ENCODE measurements at places on chromosomes 6 and 20.

- DNase-seq: peak; percentile 90
Observed at GRCh38 chr6:26568601-26569432, 27.9 kb upstream of the ABT1 start.

GRCh38 chr6:149045404-149045803 is 272.1 kb upstream of the TAB2 start:
- DNase-seq: no peak

DNA sequence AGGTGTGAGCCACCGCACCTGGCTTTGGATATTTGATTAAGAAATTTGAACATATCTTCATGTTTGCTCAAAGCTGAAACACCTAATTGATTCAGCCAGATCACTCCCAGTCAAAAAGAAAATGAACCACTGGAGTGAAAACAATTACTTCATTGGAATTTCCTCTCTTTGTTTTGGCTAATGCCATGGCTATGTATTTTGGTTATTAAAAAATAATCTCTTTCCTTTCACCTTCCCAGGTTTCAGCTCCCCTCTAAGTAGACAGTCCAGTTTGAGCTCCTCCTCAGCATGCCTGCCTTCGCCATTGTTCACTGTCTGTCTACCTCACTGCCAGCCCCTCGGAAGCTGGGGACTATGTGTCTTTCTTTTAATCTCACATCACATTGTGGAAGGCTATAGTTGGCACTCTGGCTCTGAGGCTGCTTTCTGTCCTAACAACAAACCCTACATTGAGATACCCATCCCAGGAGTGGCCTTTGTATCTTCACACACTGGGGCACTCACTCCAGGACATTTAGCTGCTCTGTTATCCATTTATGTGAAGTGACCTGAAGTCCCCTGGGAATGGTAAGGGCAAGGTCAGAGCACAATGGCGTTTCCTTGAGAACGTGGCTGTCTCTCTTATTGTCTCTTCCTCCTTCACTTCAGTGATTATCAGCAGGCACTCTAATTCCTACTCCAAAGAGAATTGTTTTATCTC is 764.0 kb upstream of the CITED2 start:
- DNase-seq: no peak

- no peak for DNase-seq
Observed at GRCh38 chr6:118269659-118270058, 278.4 kb upstream of the PLN start.

DNA sequence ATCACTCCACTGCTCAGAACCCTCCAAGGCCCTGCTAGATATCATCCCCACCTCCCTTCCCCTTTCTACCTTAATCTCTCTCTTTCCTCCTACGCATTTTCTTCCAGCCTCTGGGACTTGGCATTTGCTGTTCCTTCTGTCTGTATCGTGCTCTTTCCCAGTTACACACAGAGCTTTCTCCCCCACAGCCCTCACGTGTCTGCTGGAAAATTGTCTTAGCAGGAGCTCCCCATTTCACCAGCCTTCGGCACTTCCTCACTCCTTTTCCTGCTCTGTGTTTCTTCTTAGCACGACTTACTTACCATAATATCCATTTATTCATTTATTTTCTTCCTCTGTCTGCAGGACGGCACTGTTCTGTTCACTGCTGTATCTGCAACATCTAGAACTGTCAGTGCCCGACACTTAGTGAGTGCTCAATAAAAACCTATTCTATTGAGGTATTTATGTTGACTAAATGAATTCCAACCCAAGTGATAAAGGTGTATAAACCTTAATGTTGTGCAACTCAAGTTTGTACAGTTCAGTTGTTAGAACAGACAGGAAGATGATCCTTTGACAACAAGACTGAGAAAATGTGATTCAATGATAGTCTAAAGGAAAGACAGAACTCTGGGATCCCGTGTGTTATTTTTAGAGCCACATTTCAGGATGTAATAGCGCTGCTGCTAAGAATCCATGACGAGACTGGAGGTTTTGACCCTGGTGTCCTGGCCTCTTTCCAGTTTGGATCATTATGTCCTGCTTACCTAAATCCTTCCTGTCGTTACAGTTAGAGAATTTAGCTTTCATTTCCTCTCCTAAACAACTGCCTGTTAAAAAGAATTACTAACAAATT is 170.1 kb upstream of the LAMP5 start:
- DNase-seq: no peak

DNA sequence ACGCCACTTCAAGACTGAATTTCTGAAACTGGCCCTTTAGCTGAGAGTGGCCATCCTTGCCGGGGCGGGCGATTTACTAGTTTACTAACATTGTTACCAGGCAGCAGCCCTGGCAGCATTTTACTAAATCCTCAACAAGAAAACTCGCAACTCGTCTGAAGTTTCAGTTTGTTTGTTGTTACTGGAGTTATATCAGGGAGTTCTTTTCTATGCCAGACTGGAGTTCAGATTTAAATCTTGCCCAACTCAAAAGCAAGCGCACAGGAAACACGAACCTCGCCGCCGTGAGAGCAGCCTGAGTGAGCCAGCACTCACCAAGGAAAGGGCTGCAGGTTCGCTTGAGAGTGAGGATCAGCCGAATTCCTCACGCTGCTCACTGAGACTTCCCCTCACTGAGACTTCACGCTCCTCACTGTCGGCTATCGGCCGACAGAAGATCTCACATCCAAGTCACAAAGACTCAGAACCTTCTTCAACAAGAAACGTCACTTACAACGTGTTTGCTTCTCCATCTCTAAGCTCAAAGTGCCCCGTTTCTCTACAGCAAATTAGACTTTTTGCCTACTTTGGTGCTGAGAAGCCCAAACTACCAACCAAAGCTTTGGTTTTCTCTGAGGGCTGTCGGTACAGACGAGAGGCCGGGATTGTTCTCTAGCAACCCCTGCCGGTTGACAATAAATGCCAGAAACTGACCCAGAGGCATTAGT is 78.9 kb downstream of the OLIG3 start:
- DNase-seq: no peak

DNA sequence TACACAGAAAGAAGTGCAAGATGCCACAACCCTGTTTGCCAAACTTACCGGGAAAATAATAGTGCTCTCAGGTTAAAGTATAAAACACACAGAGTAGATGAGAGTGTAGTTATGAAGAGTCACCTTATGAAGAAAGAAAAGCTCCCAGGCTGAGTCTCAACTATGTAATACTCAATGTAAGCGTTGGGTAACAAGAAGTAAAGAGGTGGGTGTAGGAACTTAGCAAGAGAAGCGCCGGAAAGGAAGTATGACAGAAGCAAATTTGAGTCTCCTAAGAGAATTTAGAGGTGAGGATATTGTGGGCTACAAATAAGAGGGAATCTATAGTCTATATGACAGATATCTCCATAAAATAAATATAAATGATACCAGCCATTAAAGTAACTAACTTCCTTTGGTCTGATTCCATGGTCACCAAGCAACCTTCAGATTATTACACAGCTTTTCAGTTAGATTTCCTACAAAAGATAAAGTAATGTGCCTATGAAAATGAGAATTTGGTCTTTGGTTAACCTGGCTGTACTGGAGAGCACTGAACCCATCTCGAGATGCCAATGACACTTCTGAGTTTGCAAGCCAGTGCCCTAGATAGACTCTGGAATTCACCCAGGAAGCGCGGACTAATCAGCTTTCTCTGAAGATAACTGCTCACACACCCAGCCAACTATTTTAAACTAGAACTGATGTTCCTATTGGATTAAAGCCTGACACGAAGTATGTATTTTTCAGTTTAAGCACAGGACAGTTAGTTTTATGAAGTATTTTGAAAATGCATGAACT is 1.8 kb downstream of the TUBE1 start:
- DNase-seq: no peak

GRCh38 chr20:37353285-37353849 is 7.4 kb downstream of the SRC start:
- no peak for DNase-seq
